ENCODE measurements at places on chromosomes 6 and 20.

GRCh38 chr6:163019926-163020325 lies 292.2 kb downstream of the PACRG start:
- DNase-seq: no peak

DNA sequence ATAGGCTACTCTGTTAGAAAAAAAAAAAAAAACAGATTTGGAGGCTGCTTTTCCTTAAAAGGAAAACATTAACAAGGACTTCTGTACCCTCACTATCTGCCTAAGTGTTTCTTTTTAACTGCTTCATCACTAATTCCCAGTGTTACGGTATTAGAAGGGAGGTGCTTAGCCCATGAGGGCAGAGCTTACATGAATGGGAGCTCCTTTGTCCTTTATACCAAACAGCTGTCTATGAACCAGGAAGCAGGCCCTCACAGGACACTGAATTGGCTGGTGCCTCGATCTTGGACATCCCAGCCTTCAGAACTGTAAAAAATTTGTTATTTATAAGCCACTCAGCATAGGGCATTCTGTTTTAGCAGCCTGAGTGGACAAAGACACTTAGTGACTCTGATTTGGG lies 215.6 kb upstream of the NRSN1 start:
- no peak for DNase-seq

DNA sequence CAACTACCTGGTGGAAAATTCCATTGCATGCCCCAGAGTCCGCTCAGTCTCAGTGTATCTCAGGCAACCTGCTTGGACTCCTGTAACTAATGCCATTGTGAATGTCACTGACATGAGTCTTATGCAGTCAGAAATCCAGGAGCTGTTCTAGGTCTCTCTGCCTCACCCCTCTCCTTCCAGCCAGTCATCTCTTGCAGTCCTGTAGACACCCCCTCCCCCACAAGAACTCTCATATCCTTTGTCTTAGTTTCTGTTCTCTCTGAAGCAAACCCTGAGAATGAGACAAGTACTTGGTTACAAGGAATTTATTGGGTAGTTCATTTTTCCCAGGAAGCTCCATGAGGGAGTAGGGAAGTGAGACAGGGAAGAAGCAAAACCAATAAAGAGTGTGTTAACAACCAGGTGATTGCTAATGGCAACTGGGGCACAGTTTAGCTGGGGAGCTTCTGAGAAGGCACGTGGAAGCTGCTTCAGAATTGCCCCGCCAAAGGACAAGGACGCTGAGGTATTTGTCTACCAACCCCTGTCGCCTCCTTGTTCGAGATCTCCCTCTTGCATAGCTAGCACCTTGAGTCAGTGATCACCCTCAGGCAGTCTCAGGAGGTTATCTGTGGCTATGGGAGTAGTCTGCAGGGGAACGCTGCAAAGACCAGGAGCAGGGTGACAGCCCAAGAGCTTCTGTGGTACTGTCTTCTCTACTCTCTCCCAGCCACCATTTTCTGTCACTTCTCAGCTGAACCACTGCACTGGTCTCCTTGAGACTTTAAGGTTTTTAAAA lies 911.4 kb upstream of the FLRT3 start:
- DNase-seq: no peak

- DNase-seq: no peak
Measured at GRCh38 chr20:19566226-19566945, 191.7 kb upstream of the RIN2 start.

GRCh38 chr6:2737885-2738284 lies 12.8 kb downstream of the MYLK4 start:
- DNase-seq: no peak

- DNase-seq: no peak
Measured at GRCh38 chr6:78525976-78526375, 341.4 kb upstream of the IRAK1BP1 start.

DNA sequence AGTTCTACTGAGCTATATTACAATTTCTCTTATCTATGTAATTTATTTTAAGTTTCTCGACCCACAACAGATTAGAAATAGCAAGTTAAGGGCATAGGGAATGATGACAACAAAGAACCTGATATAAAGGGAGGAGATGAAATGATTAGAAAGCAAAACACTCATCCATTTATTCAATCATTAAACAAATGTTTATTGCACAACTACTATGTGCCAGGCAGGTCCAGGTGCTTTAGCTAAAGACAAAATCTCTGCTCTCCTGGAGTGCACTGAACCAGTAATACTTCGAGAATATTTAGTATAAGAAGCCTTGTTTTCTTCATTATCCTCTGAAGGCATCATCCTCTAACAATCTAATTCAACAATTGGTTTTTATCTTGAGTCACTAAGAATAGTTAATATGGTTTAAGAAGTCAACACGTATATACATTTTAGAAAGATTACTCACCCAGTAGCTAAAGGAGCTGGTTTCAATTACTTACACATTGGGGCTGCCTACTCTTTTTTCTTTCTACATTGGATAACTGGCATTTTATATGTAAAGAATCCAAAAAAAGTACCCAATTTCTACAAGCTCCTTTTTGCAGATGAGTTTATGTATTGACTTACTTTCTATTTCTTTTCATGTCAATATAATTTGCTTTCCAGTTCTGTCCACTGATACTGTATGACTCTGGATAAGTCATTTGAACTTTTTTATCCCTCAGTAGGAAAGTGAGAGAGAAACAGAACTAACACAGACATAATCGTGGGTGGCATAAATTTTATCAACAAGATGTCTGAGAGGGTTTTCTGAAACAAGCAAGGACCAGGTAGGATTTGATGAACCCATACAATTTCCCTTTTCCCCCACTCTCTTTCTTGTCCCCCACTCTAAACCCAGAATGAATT lies 312.6 kb downstream of the CLIC5 start:
- DNase-seq: no peak

DNA sequence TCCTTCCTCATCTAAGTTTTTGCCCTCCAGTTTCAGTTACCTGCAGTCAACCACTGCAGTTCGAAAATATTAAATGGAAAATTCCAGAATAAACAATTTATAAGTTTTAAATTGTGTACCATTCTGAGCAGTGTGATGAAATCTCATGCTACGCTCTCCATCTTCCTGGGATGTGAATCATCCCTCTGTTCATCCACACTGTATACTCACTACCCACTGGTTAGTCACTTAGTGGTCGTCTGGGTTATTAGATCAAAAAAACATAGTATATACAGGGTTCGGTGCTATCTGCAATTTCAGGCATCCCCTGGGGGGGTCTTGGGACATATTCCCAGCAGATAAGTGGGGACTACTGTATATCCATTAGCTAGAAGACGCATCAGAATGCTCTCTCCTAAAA lies 151.9 kb upstream of the SLC22A16 start:
- no peak for DNase-seq

GRCh38 chr20:44501448-44501847 lies 20.4 kb downstream of the SERINC3 start:
- no peak for DNase-seq

- DNase-seq: no peak
Measured at GRCh38 chr20:9926007-9926406, 87.1 kb upstream of the PAK5 start.

DNA sequence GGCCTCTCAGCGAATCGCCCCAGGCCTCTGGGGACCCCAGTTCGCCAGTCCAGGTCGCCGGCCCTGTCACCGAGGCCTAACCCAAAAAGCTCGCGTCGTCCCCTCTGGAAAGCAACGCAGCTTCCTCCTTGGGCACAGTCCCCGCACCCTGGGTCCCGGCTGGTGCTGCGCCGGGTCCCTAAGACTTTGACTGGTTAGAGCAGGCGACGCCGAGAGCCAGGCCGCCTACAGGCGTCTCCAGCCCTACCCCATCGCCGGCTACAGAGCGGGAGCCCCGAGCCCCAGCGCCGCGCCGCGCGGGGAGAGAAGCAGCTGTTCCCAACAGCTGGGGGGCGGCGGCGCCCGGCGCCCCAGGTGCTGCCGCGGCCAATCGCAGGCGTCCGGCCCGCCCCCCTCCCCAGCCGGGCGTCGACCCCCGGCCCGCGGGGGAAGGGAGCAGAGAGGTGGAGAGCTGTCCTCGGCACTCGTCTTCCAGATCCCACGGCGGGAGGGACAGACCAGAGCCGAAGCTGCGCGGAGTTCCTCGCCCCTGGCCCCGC lies 540 bp upstream of the RBM24 start:
- no peak for DNase-seq

DNA sequence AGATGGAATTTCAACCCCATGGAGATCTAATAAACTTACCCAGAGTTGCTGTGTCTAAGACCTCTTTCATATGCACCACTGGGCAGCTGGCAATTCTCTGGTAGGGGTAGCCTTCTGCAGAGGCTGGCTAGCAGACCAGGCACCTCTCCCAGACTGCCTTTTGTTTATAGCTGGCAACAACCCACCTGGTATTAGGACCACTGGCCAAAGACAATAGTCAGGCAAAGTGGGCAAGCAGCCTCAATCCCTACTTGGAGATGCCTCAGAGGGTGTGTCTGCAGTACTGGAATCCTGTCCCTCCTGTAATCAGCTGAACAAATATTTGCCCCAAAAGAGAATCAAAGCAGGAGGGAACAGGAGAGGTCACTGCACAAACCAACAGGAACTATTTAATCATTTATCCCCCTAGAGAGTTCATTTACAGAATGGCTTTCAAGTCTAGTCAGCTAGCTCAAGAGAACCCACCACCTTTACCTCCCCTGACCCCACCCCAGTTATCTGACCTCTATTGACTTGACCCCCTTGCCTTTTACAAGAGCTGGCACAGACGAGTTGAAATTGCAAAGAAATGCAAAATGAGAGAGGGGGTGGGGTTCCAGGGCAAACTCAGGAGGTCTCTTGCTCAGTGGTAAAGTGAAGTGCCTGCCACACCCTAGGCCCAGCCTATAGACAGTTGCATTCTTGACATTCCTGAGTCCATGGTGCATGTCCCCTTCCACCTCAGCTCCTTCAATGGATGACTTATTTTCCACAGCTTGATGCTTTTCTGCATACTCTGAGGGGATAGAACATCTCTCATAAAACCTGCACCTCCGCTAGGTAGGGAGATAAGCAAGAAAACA lies 2.8 kb downstream of the BCL2L1 start:
- DNase-seq: no peak

DNA sequence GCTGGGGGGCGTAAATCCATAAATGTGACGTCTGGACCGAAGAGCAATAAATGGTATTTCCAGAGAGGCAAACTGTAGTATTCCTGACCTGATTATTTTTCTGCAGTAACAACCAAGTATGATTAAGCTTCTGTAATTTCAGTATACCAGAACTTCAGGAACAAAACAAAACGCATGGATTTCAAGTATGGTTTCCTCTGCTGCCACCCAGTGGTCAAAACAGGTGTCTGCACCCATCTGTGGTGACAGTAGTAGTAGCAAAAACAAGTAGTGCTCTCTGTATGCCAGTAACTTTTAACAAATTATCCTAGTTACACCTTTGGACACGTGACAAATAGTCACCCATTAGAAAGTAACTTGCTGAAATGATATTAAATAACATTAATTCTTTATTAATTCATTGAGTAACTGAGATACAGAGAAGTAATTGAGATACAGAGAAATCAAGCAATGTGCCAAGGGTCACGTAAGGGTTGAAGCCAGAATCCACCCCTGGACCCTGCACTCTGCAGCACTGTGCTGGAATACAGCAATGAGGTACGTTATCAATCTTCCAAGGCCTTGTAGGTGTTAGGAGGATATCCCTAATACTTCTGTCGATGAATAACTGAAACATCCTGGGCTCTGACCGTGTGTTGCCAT lies 7.9 kb downstream of the CALHM4 start:
- peak; percentile 49 for DNase-seq

All from NCI-H2227 treated with DMSO at 0.1 percent for 48 hours (cell line).